Dorsolateral prefrontal cortex (tissue), 122 donors: ENCODE measurements at places on chromosomes 13 and 19. TPM values are rescaled to one million over a fixed set of nuclear protein-coding genes. Genes with fewer than 3 reads are reported as not detected.

Gene CXCL17
- not detected for total RNA-seq

Gene EXOC3L2
- total RNA-seq = not detected

Gene ZFP82
- 12.5 TPM for total RNA-seq

Gene LGALS4
- 2.0 TPM for total RNA-seq

Gene SIX5
- total RNA-seq = 5.6 TPM
